ENCODE measurements at places on chromosomes 5 and 9.

DNA sequence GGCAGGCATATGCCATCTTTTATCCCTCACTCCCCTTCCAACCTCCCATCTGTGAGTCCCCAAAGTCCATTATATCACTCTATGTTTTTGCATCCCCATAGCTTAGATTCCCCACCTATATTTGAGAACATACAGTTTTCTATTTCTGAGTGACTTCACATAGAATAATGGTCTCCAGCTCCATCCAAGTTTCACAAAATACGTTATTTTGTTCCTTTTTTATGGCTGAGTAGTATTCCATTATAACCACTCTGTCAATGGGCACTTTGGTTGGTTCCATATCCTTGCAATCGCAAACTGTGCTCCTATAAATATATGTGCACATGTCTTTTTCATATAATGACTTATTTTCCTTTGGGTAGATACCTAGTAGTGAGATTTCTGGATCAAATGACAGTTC is 178.6 kb downstream of the GAS1 start:
- DNase-seq = no peak

DNA sequence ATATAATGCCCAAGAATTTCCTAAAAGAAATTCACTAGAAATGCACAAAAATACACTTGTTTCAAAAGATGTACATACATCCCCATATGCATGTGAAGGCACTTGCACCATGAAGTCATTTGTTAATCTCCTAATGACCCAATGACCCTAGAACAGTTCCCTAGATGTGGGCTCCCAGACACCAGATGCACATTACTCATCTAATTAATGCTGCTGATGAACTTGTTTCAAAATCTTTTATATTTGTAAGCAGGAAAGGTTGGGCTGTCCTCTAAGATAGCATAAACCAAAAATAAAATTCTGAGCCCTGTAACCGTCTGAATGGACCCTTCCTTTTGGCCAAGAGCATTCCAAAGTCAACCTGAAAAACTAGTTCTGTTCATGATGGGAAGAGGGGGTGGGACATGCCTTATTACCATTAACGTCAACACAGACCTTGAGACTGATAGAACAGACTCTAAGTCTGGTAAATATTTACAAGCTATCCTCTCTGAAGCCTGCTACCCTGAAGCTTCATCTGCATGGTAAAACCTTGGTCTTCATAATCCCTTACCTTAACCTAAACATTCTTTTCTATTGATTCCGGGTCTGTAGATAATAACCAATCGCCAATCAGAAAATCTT is 91.0 kb upstream of the DAPK1 start:
- DNase-seq = peak; percentile 27

GRCh38 chr5:143229896-143230675 is 173.4 kb downstream of the NR3C1 start:
- no peak for DNase-seq

GRCh38 chr5:16461026-16461425 is 4.6 kb downstream of the ZNF622 start:
- DNase-seq = no peak

DNA sequence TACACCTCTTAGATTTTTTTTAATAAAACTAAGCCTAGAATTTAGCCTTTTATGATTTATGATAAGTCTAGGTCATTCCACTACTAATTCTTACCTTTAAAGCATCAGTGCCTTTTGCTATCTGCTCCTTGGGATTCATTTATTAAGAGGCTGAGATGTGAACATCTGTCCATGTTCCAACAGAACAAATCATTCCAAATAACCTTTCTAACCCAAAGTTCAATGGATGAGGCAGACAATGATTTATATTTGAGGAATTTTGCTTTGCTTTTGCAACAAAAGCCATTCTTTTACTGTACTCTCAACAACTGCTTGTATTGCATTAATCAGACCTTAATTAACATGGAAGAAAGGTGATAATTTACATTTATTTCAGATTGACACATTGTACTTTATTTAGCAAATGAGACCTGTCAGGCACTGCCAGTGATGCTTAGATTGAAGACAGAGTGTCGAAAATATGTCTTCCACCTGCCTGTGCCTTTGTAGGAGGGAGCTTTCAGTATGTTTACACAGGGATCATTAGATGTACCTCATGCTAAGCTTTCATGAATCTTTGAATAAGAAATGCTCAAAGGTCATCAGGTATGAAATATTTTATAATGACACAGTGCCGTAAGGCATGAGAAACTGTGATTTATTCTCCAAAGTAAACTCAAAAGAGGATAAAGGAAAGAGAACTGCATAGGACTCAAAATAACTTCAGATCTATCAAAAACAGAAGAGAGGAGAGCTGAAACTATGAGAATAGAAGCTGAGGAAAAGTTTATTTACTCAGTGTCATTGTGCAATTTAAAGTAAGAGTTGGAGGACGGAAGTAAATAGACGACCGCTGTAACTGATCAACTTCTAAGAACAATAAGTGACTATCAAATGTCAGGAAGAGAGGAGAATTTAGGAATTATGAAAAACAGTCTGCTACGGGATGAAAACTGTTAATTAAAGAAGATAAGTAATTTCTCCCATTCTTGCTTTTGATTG is 36.7 kb upstream of the IZUMO3 start:
- DNase-seq = peak; percentile 79

DNA sequence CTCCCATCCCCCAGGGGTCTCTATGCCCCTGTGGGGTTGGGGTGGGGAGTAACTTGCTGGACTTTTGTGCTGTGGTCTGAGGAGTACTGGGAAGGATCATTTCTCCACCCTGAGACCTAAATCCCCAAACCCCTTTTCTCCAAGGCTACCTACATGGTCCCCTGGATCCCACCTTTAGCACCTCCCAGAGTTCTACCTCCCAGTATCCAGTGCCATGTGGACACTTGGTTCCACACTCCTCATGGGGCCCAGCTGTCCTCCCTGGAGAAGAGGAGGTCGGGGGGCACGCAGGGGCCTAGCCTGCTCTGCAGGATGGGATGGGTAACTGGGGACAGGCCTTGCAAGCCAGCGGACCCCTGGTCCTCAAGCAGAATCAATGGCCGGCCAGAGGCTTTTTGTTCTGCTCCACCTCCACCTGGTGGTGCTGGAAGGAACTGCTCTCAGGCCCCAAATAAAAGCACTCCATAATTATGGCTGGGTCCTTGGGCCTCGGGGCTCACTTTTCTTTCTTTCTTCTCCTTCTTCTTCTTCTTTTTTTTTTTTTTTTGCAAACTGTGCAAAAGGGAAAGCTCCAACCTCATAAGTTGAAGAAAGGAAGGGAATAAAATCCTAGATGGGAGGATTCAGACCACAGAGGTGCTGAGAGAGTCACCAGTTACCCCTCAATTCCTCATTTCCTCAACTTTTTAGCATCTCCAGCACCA is 68.4 kb downstream of the PSD2 start:
- DNase-seq = peak; percentile 40

DNA sequence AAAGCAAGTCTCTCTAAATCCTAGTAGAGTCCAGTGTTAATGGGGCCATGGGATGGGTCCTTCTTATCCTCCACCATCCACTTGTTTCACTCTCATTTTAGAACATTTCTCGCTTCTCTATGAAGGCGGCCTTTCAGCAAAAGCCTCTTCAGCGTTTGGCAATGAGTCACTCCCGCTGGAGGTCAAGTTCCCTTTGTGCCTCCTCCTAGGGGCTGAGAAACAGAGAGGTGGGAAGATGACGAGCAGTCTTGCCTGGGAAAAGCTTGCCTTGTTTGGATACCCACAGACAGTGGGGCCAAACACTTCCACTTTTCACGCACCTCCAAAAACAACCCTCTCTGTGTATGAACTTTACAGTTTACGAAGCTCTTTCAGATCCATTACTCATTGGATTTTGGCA is 168.8 kb downstream of the GABBR2 start:
- DNase-seq = no peak

DNA sequence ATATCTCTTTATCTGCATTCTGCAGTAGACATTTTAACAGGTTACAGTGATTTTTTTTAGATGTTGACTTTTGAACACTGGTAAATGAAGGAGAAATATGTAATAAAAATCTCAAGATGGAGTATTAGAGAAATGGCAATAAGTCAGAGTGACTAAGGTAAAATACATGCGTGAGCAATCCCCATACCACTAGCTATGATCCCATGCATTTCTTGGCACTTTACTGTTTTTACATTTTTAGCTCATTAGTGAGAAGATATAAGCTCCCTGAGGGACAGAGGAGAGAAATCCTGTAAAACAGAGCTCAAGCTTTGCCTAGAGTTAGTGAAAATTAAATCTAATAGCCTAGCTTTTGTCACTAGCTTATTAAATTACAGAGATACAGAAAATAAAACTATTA is 181.9 kb upstream of the TRPM3 start:
- no peak for DNase-seq

- no peak for DNase-seq
Measured at GRCh38 chr9:33742519-33742918, 52.8 kb upstream of the PRSS3 start.

GRCh38 chr9:137297966-137298365 is 4.1 kb downstream of the NRARP start:
- no peak for DNase-seq
